LNCaP clone FGC (cell line): ENCODE measurements at places on chromosomes 12 and 14.

DNA sequence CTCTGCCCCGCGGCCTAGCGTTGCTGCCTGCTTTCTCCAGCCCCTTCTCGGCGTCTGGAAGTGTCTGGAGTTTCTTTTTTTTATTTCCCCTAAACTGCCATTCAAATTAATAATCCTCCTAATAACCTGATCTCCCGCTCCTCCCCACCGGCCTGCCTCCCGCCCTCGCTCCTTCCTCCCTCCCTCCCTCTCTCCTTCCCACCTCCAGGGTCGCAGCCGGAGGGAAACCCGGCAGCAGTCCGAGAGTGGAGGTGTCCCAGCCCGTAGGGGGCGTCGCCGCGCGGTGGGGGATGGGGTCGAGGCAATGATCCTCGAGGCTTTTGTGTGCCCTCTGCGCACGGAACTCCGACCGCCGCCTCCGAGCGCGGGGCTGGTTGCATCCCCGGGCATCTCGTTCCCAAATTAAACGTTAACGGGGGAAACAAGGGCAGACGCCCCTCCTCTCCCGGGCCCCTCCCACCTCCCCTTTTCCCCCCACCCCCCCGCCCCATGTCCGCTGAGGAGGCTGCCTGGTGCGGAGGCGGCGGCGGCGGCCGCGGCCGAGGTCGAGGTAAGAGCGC is 1.0 kb upstream of the SOCS2 start:
- DNase-seq = no peak

DNA sequence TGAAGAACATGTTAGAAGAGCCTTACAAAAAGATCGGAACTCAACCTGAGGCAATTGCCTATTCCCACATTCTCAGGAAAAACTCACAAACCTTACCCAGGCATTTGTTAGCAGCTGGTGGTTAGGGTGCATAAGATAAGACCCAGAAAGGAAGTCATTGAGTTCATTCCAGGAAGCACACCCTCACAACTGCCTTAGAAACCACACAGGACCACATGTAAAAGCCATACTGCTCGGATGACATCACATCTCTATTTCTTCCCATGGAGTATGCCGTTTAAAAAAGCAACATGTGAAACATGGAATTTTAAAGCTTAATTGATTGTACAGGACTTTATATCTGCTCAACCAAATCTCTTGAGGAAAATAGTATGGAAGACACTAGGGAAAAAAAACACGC is 411.2 kb downstream of the DAD1 start:
- DNase-seq = no peak

DNA sequence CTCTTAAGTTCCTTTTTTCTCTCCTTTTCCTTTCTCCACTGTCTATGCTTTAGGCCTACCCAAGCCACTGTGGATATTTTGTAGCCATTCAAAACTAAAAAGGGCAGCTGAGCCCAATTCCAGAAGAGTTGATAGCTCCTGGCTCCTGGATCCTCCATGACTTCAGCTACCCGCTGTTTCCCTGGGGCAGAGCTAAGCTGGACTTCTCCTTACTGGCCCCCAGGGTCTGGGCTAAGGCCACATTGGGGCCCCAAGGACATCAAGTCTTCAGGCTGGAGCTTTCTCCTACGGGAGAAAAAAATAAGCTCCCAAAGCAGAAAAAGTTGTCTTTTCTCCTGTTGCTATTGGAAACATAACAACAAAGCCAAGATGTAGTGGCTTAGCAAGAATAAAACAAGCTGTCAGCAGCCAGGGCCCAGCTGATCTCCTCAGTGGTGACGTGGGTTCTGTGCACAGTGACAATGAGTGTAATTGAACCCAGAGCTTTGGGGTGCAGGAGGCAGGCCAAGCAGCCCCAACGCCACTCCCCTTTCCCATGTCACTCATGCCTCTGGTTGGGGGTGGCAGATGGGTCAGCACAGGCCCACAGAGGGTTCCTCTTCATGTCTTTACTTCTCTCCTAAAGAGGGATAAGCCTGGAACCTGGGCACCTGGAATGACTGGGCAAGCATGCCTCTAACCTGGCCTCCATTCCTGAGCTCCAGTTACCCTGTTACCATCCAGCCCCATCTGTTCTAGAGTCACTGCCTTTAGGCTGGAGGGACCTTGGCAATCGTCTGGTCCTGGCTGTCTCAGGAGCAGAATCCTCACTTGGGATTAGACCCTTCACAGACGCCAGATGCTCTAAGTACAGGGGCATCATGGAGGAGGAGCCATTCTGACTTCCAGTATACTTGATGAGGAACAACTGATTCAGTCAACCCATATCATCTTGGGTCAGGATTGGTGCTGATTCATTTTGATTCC is 171.2 kb downstream of the ZFP36L1 start:
- no peak for DNase-seq

GRCh38 chr12:130800312-130800711 is 38.7 kb downstream of the STX2 start:
- no peak for DNase-seq

GRCh38 chr14:99755629-99756603 is 37.3 kb upstream of the EML1 start:
- no peak for DNase-seq

DNA sequence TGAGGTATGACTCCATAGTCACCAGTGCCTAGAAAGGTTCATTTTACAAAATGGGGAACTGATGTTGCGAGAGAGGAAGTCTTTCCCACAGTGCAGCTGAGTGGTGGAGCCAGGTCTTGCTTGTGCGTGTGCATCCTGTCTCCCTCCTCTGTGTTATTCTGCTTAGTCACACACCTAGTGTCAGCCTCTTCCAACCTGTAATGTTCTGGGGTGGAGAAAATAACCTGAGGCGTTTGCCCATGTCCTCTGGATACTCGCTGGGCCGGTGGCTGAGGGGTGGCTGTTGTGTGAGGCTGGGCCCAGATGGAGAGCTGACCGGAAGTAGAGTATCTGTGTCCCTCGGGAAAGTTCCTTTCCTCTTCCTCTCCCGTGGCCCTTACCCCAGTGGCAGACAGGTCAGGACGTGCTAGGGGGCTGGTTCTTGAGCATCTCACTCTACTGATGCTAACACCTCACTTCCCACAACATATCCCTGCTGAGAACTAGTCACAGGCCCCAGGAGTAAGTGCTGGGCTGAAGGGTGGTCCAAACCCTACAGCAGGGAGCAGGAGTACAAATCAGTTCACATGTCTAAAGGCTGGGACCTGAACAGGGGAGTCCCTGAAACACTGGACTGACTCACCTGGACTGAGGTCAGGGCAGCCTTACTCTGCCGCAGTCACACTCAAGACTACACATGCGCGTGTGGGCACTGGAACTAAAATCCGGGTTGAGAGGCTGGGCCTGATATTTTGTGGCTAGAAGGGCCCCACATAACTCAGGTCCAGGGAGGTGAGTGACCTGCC is 7.0 kb downstream of the MLF2 start:
- no peak for DNase-seq

DNA sequence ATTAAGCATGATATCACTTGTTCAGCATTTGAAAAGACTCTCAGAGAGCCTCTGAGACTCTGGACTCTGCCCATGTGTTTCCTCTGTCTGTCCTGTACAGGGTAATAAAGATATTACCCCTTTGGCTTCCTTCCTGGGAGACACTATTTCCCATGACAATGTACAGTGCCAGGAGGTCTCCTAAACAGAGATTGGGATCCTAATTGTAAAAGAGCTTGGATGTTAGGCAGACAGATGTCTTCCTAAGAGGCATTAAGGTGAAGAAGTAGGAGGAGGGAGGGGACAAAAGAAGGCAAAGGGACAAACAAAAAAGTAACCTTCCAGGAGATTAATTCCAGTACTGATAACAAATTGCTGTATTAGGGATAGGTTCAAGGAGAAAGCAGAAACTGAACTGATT is 45.5 kb upstream of the NAV3 start:
- DNase-seq = no peak

DNA sequence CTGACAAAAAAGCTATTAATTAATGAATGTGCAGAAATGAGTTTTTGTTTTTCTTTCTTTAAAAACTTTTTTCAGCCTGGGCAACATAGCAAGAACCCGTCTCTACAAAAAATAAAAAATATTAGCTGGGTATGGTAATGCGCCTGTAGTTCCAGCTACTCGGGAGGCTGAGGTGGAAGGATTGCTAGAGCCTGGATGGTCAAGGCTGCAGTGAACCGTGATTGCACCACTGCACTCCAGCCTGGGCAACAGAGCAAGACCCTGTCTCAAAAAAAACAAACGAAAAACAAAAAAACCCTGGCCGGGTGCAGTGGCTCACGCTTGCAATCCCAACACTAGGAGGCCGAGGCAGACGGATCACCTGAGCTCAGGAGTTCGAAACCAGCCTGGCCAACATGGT is 7.9 kb downstream of the GIT2 start:
- DNase-seq = no peak

DNA sequence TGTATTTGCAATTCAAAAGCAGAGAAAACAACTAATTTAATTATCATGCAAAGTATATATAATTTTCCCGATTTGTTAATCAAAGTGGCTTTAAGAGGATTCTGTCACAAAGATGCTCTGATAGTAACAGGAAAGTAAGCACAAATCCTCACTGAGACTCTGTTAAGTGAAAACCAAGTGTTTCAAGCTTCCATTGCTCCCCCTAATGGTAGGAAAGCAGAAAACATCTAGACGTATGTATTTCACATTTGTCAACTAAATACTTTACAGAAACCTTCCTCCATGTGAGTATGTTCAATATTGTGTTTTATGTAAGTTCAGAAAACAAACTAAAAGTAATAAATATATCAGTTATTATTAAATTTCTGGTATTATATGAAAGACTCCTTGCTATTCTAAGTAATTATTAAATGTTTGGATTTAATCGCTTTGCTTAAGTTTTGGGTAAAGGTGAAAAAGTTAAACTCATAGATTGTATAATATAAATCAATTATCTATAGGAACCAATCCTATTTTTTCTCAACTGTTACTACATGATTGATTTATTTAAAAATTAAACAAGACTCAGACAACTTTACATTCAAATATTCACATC is 1.5 kb upstream of the NTS start:
- peak; percentile 26 for DNase-seq
